Esophagus squamous epithelium (tissue), 5 donors: ENCODE measurements at places on chromosomes 13 and 19. TPM values are rescaled to one million over a fixed set of nuclear protein-coding genes. Genes with fewer than 3 reads are reported as not detected.

Gene SLC46A3
- 0.99 TPM for total RNA-seq

Gene GPC6
- total RNA-seq, result 4.5 TPM

Gene LYL1
- total RNA-seq, result 13.0 TPM

Gene RNF17
- 0.38 TPM for total RNA-seq

Gene USHBP1
- total RNA-seq, result 0.70 TPM

Gene ZNF865
- total RNA-seq, result 2.7 TPM

Gene SHANK1
- 0.06 TPM for total RNA-seq
